ENCODE measurements at places on chromosomes 4 and X.

DNA sequence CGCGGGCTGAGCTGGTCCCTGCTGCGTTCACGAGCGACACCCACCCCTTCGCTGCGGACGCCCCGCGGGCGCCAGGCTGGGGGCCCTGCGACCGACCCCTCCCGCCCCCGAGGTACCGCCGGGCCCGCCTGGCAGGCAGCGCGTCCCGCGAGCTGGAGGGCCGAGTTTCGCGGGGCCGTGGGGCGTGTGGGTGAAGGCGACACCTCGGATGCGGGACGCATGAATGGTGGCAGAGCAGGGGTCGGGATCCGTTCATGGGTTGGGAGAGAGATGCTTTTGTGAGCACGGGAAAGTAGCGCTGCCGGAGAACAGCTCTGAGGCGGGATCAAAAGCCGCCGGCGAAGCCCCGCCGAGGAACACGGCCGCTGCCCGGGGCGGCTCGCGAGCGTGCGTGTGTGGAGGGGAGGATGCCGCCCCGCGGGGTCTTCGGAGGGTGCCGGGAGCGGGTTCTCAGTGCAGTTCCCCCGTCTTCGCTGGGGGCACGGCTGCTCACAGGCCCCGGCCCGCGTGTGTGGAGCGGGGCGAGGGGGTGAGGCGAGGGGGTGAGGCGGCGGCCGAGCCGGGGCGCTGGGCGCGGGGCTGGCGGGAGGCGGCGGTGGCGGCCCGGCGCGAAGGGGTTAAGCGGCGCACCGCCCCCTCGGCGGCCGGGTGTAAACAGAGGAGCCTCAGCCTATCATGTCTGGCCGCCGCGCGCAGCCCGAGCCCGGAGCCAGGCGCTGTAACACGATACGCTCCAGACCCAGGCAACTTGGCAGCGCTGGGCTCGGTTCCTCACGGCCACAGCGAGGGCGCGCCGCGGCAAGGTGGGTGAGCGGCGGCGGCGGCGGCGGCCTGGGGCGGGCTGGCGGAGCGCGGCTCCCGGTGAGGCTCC lies 205.3 kb downstream of the TENM3 start:
- no peak for DNase-seq

DNA sequence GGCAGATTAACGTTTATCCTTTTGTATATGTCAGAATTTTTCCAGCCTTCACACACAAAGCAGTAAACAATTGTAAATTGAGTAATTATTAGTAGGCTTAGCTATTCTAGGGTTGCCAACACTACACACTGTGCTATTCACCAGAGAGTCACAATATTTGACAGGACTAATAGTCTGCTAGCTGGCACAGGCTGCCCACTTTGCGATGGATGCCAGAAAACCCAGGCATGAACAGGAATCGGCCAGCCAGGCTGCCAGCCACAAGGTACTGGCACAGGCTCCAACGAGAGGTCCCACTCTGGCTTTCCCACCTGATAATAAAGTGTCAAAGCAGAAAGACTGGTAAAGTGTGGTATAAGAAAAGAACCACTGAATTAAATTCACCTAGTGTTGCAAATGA lies 94.8 kb downstream of the TET2 start:
- no peak for DNase-seq

DNA sequence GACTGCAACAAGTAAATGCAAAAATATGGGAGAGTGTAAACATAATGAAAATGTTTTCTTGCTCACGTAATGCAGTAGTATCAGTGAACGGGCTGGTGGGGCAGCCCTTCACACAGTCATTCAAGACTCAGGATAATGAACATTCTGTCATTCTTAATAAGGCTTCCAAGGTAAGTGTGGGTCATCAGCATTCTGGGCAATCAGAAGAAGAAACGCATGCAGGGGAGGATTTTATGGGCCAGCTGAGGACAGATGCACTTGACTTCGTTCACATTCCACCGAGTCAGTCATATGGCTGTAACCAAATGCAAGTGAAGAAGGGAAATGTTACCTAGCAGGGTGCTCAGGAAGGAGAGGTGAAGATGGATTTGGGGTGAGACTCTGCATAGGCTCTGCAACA lies 68.0 kb upstream of the MAP9 start:
- no peak for DNase-seq

- no peak for DNase-seq
These were observed at the start of gene SASH3 for GRCh38 chrX:129779747-129780146. SASH3 (plus strand) TSS chrX:129779949; CDS start chrX:129780098, 149 bp downstream.

- DNase-seq, result no peak
These were observed 56.4 kb downstream of the ABCG2 start for GRCh38 chr4:88102026-88102425.

DNA sequence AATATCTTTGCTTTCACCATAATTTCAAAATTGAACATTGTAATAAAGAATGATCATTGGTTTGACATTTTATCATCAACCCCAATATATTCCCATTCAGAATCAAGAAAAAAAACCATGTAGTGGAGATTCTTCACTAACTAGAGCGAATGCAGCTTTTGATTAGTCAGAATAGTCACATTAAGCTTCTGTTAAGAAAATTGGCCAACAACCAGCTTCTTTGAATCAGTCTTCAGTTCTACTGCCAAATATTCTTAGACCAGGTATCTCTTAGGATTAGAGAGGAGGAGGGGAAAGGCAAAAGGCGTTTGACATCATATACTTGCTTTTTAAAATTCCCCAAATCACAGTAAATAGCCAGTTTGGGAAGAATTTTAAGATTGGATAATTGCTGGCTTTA lies 22.2 kb upstream of the TBC1D8B start:
- DNase-seq, result no peak

DNA sequence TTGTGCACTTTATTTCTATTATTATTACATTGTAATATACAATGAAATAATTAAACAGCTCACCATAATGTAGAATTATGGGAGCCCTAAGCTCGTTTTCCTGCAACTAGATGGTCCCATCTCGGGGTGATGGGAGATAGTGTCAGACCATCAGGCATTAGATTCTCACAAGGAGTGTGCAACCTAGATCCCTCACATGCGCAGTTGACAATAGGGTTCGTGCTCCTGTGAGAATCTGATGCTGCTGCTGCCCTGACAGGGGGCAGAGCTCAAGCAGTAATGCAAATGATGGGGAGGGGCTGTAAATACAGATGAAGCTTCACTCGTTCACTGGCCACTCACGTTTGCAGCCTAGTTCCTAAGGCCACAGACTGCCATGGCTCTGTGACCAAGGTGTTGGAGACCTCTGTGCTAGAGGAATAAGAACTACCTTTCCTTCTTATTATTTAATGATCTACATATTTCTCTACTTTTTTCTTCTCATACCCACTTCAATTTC lies 492.9 kb upstream of the INTU start:
- DNase-seq, result no peak

GRCh38 chrX:65997978-65998717 lies 41.7 kb downstream of the VSIG4 start:
- no peak for DNase-seq

DNA sequence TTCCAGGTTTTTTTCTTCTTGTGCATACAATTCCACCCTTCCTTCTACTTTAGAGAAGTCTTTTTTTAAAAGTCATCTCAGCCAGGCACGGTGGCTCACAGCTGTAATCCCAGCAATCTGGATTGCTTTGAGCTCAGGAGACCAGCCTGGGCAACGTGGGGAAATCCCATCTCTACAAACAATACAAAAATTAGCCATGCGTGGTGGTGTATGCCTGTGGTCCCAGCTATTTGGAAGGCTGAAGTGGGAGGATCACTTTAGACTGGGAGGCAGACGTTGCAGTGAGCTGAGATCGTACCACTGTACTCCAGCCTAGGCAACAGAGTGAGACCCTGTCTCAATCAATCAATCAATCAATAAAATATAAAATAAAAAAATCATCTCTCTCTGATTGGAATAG lies 14.8 kb downstream of the ELOVL6 start:
- no peak for DNase-seq

GRCh38 chr4:159175989-159176375 lies 73.1 kb downstream of the RAPGEF2 start:
- DNase-seq, result no peak

GRCh38 chr4:41432881-41433280 lies 105.1 kb upstream of the LIMCH1 start:
- DNase-seq, result no peak

DNA sequence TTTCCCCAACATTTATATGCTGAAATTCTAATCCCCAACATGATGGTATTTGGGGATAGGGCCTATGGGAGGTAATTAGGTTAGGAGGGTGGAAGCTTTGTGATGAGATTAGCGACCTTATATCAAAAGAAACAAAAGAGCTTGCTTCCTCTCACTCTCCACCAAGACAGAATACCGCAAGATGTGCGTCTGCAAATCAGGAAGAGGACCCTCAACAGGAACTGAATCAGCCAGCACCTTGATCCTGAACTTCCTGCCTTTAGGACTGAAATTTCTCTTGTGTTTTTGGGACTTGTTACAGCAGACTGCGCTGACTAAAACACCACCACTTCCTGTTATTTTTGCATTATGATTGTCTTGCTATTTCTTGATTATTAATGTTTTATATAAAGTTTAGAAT lies 1889.4 kb downstream of the C4orf33 start:
- DNase-seq, result no peak

DNA sequence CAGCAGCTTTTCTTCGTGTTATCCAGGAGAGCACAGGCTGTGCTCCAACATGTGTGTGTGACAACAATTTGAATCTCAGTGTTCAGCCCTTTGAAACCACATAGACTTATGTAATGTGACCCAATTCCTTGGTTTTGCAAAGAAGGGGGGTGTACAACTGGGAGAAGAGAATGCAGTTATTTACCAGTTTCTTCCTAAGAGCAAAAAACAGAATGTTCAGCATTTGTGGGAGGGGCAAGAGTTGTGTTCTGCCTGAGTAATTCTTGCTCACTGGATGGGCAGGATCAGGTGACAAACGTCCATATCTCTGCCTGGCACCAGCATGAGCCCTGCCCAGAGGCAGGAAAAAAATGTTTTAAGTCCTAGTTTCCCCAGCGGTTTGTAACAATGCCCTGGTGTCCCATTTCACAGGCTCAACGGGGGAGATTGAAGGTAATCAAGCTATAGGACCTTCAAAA lies 72.0 kb downstream of the PRPS1 start:
- no peak for DNase-seq

GRCh38 chr4:103778221-103778620 lies 58.4 kb upstream of the TACR3 start:
- DNase-seq, result no peak

Measured in stimulated activated CD4-positive, alpha-beta T cell treated with anti-CD3 and anti-CD28 coated beads, TNF-alpha, amount 100 ng/mL, for 4 hours (primary cell).